ENCODE measurements at places on chromosomes 12 and 14.

DNA sequence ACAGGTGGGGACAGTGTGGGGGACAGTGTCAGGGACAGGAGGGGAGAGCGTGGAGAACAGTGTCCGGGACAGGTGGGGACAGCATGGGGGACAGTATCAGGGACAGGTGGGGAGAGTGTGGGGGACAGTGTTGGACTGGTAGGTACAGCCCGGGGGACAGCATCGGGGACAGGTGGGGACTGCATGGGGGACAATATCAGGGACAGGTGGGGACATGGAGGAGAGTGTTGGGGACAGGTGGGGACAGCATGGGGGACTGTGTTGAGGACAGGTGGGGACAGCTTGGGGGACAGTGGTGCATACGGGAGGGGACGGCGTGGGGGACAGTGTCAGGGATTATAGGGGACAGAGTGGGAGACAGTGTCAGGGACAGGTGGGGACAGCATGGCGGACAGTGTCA, 212.3 kb downstream of the TMEM121 start:
- no peak for DNase-seq

DNA sequence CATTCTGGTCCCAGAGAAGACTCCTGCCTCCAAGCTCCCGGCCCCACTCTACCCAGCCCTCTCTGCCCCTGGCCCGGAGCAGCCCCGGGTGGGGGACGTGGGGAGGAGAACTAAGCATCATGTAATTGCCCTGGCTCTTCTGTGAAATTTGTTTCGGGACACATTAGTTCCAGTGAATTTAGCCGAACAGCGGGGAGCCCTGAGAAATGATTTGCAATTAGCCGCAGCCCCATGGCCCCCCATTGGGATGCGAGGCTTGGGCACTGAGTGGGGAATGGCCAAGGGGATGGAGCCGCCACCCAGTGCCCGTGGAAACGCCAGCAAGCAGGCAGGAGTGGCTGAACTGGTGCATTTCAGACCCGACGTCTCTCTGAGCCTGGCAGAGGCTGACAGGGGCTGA, 173.9 kb upstream of the LHX5 start:
- no peak for DNase-seq

GRCh38 chr12:57416039-57416996, 14.5 kb downstream of the R3HDM2 start:
- no peak for DNase-seq

DNA sequence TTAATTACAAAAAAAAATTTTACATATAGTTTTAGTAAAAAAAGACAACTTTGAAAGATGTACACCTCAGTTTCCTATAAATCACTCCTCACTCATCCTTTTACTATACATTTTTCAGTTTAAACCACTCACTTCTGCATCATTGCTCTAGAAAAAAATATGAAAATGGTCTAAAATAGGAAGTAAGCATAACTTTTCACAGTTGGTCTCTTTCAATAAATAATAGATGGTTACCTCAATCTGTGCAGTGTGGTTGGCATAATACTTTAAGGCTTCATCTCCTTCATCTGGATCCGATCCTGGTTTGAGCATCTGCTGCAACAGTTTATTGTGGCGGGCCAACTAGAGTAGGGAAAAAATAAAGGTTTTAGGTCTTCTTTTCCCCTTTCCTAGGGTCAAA, 247.9 kb downstream of the SSPN start:
- DNase-seq = no peak

DNA sequence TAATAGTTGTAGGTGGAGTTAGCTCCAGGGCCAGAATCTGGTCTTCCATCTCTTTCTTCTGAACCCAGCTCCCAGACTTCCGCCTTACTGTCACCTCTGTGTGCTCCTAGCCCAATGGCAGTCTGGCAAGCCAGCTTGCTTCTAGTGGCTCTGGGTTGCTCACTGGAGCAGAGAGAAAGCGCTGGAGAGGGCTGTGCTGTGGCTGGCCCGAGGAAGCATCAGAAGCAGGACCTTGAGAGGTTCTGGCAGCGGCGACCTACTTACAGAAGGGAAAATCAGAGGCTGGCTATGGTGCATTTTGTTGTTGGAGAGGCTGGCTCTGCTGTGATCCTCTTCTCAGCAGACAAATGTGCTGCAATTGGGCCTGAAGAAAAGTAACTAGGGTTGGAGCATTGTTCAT, 28.6 kb downstream of the KCNA5 start:
- DNase-seq = no peak

DNA sequence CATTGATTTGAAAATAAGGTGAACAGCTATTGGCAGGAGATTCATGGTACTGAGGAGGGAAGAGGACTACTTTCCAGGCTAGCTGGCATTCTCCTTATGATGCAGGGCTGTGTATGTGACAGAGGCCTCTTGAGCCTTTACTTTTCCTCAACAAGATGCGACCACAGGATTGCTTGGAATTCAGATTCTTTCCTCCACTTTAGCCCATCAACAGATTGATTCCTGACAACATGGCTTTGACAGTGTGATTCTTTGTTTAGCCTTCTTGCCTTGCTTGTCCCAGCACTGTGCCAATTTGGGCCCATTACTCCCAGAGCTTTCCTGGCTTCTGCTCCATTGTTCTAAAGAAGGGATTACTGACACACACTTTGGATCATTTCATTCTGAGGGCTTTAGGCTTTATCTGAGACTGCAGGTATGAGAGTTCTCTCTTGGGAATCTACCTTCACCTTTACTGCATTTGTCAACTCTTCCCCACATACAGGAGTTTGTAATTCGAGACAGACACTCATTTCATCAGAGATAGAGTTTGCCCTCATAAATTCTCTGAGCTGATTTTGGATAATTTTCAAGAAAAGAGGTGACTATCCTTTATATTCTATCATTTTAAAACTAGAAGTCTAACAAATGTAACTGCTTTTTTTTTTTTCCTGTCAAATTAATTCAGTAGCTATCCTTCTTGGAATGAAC, 206.4 kb upstream of the GZMB start:
- DNase-seq = no peak

GRCh38 chr12:5473076-5473782, 41.3 kb downstream of the NTF3 start:
- DNase-seq = no peak

GRCh38 chr12:98684199-98684598, 39.1 kb downstream of the APAF1 start:
- no peak for DNase-seq

DNA sequence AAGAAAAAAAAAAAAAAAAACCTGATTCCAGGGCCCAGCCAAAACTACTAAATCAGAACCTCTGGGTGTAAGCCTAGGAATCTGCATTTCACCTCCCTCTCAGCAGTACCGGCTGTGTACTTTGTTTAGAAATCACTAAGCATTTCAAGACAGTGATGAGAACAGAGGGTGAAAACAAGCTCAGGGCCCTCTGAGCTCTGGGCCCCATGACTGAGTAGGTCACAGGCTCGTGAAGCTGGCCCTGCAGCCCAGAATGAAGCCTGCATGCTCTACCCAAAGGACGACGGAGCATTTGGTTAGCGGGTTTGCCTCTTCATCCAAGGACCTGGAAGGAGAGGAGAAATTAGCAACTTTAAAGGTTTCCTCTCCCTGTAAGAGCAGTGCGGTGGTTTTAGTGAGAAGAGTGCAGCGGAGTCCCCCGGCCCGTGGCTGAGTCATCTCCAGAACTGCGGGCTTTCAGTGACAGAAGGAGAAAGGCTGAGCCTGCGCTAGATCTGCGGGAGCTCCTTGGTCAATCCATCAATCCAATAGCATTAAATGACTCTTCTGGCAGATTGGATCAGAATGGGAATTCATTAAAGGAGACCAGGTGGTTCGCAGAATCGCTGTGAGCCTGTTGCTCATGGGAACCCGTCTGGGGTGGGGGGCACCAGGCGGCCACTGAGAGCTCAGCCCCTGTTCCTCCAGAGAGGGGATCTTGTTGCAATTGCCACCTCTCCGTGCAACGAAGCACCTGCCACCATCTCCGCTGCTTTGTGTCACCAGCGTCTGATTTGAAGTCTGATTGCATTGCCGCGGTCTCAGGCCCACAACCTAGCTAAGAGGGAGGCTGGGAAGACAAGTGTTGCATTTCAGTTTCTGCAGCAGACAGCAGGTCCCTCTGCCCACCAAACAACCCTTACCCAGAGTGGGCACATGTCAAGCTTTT, 7.3 kb downstream of the IL31 start:
- DNase-seq = no peak

- no peak for DNase-seq
Measured at GRCh38 chr12:46548605-46549071, 176.1 kb upstream of the SLC38A2 start.

GRCh38 chr12:63905544-63905943, 61.0 kb downstream of the SRGAP1 start:
- DNase-seq = no peak

DNA sequence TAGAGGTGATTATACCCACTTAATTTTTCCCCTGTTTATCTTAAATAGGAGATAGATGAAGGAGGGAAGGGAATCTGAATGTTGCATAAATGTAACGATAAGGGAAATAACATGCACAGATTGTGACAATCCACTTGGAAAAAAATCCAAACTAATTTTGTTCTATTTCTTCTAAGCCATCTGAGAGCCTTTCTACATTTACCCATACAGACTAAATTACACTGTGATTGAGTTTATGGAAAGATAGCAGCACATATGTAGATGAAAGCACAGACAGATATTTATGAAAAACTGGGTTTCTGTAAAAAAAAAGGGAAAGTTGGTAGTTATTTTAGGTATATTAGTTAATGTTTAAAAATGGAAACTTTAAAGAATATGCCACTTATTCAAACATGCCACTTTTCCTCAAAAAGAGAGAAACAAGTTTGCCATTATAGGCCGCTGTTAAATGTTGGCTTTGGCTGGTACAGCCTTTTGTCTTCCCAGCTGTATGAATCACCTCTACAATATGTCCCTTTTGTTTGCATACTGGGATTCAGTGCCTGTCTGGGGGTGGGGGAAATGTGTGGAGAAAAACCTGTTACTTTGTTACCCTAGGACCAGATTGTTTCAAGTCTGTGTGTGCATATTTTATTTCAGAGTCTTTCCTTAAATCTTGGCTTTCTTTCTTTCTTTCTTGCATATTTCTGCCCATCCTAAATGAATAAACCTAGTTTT, 470.2 kb upstream of the LMO3 start:
- no peak for DNase-seq
